Subcutaneous preadipocyte (primary cell): ENCODE measurements at places on chromosomes 3 and 15. TPM values are rescaled to one million over a fixed set of nuclear protein-coding genes. Genes with fewer than 3 reads are reported as not detected.

The TM4SF18 gene
- 0.37 and 0.39 TPM in 2 replicates for total RNA-seq

The GOLGA8G gene
- not detected in 2 replicates for total RNA-seq

The TMEM158 gene
- total RNA-seq, result 26.8 and 35.0 TPM in 2 replicates

The ACKR2 gene
- 0.20 TPM in 1 of 2 replicates, not detected in the other for total RNA-seq

The SLC22A13 gene
- total RNA-seq, result 0.37 and 1.2 TPM in 2 replicates

The KLF13 gene
- 34.9 and 40.7 TPM in 2 replicates for total RNA-seq
